ENCODE measurements at places on chromosomes 1 and 21.

GRCh38 chr1:163959622-163960021, 599.4 kb upstream of the PBX1 start:
- no peak for DNase-seq

GRCh38 chr1:61160526-61160925, 78.2 kb downstream of the NFIA start:
- no peak for DNase-seq

DNA sequence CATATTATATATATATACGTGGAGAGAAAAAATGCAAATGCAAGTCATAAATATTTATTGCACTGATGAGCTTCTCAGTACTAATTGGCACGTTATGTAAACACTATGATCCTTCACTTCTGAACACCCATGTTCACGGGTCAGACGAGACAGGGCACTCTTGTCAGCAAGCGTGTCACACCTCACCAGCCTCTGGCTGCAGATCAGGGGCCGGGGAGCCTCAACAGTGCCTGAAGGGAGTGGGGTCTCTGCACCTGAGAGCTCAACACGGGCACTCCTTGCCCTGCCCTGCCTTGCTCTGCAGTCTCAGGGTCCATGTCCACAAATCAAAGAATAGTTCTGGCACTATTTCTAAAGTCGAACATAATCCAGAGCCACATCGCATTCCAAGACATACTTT, 409 bp upstream of the HIVEP3 start:
- no peak for DNase-seq

DNA sequence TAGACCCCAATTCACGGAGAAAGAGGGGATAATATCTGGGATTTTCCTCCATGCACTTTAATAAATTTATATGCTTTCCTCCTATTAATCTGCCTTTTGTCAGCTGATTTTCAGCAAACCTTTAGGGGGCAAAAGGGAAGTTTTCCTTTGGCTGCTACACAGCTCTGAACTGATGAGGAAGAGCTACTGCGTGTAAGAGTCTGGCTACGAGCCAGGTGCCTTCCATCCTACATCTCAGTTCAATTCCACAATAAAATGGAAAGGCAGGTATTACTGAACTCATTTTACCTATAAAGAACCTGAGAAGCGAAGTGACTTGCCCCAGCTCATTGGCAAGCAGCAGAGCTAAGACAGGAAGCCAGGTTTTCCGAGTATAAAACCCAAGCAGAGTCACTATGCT, 28.3 kb upstream of the ZNF326 start:
- no peak for DNase-seq

- DNase-seq, result no peak
Observed at GRCh38 chr1:186617926-186618325, 62.3 kb downstream of the PTGS2 start.
